T1000 (cell line): ENCODE measurements at places on chromosomes 6 and 20.

DNA sequence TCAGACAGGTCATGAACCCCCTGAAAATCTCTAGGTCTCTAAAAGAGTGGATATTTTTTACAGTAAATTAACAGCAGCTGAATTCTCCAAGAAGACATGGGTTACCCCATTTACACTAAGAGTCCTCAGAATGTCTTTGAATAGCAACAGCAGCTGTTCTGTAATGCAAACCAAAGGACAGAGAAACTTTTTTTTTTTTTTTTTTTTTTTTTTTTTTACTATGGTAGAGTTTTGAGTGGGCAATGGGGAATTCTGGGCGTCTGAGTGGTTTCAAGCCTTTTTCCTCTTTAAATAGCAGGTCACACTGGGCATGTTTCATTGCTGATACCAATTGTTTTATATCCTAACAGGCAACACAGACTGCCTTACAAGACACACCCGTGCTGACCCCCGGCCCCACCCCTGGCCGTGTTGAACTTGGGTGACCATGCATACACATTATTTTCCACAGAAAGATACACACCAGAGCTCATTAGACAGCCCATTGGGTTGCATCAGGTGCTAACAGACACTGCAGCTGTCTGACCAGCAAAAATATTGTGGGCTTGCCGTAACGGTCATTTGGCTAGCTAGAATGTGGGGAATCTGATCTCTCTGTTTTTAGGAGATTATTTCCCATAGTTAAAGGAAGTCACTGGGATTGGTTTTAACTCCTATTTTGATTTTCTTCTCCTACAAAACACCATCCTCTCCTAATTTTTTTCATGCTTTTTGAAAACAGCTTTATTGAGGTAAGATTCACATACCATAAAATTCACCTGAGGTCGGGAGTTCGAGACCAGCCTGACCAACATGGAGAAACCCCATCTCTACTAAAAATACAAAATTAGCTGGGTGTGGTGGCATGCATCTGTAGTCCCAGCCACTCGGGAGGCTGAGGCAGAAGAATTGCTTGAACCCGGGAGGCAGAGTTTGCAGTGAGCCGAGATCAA, 26.7 kb upstream of the IRF4 start:
- no peak for DNase-seq

DNA sequence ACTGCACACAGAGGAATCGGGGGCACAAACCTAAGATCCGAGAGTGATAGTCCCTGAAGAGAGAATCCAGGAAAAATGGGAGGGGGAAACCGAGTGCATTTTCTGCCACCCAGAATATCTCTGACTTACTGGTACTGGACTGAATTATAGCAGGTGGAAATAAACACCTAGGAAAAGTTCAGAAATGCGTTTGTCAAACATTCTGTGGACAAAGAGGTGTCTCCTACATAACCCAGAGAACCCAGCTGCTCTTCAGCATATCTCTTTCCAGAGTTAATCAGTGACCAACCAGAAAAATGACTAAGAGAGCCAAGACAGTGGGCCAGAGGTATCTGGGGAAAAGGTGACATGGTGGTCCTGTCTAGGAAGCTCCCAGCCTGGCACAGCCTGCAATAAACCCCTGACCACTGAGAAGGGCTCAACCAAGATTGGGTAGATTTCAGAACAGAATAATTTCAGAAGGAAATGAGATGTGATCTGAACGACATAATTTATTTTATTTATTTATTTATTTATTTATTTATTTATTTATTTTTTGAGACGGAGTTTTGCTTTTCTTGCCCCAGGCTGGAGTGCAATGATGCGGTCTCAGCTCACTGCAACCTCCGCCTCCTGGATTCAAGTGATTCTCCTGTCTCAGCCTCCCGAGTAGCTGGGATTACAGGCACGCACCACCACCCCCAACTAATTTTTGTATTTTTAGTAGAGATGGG, 6.0 kb upstream of the VNN1 start:
- no peak for DNase-seq

- no peak for DNase-seq
Measured at GRCh38 chr6:27582928-27583725, 110.2 kb upstream of the ZNF184 start.

GRCh38 chr6:129014302-129014701, 131.4 kb downstream of the LAMA2 start:
- no peak for DNase-seq

DNA sequence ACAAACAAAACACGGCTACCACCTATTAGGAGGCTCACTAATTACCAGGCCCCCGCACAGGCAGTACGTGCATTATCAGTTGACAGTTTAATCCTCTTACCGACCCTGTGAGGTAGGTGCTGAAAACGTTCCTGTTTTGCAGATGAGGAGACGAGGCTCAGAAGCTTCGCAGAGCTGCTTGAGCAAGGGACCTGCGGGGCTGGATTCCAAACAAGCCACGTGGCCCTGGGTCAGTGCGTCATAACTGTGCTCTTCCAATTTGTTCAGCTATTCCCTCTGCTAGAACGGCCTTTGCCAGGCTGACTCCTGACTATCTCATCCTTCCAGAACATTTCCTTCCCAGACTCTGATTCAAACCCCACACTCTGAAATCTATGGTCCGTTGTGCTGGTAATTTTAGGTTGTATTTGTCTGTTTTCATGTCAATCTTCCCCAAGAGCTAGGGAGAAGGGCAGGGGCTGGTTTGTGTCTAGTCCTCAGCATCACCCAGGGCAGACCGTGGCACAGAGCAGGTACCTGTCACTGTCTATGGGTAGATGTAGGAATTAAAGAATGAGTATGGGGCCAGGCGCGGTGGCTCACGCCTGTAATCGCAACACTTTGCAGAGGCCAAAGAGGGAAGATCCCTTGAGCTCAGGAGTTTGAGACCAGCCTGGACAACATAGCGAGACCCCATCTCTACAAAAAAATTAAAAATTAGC, 28.8 kb upstream of the TLDC2 start:
- peak; percentile 29 for DNase-seq

GRCh38 chr6:135505648-135506047, 8.1 kb upstream of the AHI1 start:
- no peak for DNase-seq

DNA sequence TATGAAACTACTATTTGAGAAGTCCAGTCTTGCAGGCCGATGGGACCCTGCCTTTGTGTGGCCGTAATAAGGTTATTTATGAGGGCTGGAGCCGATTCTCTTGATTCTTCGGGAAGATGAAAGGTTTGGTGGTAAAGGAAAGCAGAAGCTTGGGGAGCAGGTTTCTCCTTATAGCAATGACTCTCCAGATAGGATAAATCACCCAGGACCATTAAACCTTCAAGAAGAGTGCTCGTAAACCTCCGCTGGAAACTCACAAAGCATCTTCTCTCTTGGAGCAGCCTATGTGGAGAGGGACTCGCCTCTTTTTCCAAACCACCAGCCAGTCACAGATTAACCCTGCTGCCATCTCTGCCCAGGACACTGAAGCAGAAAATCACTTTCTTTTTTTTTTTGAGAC, 69.6 kb upstream of the SALL4 start:
- no peak for DNase-seq

DNA sequence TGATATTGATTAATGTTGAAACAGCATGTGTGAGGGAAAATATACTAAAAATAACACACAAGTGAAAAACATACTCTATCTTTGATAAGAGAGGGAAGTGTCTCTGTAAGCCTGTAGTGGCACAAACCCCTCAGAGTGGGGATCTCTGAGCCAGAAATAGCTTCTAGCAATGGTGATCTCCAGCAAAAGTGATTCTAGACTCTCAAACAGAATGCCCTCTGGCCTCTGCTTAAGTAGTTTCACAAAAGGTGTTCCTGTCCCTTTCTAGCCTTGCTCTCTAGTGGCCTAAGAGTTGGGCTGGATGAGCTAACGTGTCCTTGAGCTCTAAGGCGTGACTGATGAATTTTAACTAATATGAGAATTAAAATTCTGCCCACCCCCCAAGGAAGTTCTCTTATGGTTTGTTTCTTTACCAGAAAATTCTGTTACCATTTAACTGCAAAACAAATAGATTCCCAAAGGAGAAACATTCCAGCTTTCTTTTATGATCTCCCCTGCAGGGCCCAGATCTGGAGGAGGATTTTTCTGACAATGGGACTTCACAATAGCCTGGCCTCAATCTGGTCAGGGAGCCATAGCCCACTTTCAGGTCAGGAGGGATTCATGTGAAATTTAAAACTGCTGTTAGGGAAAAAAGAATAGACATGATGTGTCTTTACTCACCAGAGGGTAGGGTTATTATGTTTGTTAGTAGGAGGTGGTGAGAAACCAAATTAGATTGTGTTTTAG, 182.5 kb upstream of the LAMP5 start:
- no peak for DNase-seq

GRCh38 chr20:22966787-22967464, 68.2 kb upstream of the SSTR4 start:
- no peak for DNase-seq

DNA sequence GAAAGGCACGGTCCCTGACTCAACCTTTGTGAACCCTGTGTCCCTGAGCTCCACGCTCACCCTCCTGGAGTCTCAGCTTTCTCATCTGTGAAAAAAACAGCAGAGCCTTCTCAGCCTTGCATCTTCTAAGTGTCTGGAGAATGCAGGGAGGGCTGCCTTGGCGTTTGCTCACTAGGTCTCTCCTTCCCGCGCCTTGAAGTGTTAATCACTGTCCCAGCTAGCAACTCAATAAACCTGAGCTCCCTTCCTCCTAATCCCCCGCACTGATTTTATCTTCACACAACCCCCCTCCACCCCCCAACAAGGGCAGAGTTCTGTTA, 34.9 kb upstream of the FOXC1 start:
- no peak for DNase-seq

DNA sequence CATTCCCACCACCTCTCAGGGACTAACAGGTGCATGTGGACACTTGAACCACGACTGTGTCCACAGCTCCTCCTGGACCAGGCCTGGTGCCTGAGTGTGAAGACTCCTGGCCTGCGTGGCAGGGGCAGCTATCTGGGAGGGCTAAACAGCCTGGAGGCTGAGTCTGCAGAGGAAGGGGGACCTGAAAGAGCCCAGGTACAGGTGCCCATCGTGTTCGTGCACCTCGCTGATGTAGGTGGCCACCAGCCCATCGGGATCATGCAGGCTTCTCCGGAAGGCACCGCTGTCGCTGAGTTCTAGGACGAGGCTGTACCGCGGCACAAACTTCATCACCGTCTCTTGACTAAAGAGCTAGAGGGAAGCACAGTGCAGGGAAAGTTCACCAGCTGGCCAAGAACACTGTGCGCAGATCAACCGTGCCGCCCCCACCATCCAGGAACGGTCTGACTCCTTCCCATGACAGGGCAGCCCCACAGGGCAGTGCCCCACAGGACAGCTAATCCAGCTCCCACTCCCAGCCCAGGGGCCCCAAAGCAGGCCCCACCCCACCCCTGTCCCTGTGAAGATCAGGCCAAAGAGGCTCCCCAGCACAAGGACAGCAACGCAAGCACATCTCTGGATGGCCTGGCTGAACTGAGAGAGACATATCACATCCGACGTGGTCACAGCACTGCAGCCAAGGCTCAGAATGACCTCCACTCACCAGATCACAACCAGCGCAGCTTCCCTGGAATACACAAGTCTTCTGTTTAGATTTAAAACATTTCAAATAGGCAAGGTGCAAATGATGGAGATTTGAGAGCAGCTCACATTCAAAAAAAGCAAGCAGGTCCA, 14.8 kb downstream of the CST7 start:
- DNase-seq: no peak

DNA sequence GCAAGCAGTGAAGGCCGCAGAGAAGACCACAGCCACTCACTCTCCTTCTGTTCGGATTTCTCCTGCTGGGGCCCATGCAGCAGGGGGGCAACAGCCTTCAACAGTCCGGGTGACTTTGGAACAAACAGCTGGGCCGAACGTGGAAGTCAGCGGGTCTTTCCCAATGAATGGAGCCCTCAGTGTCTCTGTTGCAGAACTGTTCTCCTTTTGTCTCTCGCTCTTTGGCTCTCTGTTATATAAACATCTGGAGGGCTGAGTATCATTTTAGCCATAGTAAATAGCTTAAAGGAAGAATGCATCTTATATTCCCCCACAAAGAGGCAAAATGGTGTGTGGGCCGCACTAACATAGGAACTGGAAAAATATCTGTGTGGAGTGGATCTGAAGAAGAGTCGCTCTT, 136.7 kb upstream of the RALGAPA2 start:
- DNase-seq: no peak

DNA sequence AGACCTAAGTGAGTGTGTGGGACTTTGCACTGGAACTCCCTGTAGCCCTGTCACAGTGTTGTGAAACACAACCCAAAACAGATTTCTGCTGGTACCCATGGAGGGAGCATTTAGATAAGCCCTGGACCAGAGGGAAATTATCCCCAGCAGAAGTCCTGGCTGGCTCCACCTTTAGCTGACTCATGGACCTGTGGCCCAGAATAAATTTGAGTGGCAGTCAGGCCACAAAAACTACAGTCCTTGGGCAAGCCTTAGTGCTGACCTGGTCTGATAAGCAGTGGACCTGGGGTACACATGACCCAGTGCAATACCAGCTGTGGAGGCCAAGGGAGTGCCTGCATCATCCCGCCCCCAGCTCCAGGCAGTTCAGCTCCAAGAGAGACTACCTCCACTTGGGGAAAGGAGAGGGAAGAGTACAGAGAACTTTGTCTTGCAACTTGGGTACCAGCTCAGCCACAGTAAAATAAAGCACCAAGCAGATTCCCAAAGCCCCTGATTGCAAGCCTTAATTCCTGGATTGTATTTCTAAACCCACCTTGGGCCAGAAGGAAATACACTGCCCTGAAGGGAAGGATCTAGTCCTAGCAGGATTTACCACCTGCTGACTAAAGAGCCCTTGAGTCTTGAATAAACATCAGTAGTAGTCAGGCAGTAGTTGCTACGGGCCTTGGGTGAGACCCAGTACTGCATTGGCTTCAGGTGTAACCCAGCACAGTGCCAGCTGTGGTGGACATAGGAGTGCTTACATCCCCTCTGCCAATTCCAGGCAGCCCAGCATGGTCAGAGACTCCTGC, 140.4 kb upstream of the COL21A1 start:
- no peak for DNase-seq

DNA sequence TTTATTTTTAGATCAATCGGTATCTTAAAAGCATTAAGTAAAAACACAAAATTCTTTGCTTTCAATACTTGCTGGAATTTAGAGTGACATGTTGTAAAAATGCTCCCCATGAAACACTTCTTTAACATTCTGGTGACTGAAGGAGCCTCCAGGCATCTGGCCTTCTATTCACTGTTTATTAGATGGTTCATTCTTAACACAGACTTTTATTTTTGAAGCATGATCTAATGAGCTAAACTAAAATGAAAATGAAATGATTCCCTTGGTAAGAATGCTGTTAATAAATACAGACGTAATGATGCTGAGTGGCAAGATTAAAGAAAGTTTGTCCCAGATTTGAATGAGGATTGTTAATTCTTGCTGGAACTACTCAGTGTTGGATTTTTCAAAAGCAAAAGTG, 698.4 kb downstream of the TENT5A start:
- DNase-seq: no peak
